ENCODE measurements at places on chromosomes 6 and 20.

- DNase-seq = no peak
Observed at GRCh38 chr6:155595284-155595683, 139.6 kb upstream of the NOX3 start.

- DNase-seq = no peak
Observed at GRCh38 chr20:59006167-59006863, 739 bp downstream of the CTSZ start.

GRCh38 chr6:74152096-74152675, 456.2 kb downstream of the CD109 start:
- DNase-seq = no peak

DNA sequence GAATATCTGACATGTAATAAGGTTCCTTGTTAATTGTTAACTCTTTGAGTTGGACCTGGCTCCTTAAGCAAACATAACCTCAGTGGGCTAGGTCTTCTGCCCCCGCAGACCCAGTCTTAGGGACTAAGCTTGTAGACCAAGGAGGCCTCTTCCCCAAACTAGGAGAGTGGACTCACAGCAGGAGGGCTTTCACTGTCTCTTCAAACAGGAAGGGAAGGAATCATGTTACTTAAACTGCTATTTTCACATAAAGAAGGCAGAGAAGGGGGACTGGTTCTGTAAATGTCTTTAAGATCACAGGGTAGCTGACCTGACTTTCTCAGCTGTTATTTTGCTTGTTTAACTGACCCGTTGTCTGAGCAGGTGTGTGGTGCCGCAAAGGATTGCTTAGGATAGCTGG, 34.9 kb upstream of the PRDM1 start:
- DNase-seq = no peak

GRCh38 chr6:44256775-44257024, 628 bp downstream of the SLC35B2 start:
- no peak for DNase-seq

DNA sequence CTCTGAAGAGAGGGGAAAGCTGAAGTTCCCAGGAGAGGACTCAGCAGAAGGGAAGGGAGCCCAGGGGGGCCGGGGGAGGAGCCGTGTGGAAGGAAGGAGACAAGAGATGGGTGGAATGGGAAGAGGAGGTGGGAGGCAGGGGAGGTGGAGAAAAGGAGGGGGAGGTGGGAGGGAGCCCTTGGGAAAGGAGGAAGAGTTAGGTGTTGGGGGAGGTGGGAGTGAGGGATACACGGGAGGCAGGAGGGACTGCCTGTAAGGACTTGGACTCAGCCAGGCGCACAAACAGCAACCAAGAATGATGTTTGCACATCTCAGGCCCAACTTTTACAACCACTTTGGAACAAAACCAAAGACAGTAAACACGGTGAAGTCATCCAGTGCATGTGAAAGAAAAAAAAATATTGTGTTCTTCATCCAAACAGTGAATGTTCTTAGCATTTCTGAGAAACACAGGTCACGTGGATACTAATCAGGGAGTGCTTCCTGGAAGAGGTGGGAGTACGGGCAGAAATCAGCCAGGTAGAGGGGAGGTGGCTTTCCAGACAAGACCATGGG, 17.4 kb upstream of the LSM14B start:
- no peak for DNase-seq

DNA sequence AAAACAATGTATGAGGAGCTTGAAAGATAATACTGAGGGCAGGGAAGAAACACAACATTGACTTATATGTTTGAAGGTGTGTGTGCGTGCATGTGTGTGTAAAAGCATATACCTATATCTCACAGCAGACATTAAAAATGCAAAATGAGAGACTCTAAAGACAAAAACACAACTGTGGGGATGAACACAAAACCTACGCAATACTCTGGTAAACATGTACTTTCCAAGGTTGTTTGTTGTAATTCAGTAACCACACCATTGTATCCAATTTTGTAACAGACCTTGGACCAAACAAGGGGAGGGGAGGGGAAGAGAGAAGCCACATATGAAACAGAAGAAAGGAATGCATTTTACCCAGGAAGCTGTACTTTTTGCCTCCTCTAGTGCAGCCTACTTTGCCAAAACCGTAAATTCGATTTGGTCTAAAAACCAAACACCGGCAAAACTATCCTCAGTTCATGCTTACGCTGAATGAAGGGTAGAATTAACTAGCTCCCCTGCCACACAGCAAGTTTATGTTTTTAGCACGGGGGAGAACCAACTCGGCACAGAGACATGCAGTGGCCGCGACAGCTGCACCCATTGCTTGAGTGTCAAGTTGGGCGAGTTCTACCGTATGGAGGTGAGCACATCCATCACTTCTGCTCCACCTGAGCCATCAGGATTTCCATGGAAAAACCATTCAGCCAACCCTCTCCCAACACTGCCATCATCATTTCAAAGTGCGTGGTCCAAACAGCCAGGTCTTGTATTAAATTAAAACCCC, 50.0 kb downstream of the CNKSR3 start:
- no peak for DNase-seq

DNA sequence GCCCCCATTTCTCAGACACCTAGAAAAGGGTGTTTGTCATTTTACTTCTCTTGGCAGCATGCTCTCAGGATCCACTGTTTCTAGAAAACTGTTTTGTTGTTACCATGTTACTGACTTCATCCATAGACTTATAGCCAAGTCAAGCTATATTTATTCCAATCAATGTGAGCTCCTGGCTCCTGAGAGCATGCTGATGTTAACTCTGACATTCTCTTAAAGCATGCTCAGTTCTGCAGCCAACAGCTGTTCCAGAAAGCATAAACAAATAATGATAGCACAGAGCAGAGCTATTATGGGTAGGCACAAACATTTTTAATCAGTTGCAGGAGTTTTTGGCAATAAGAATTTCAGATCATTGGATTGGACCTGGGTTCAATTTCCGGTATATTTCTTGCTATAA, 92.4 kb upstream of the CEP85L start:
- DNase-seq = no peak

DNA sequence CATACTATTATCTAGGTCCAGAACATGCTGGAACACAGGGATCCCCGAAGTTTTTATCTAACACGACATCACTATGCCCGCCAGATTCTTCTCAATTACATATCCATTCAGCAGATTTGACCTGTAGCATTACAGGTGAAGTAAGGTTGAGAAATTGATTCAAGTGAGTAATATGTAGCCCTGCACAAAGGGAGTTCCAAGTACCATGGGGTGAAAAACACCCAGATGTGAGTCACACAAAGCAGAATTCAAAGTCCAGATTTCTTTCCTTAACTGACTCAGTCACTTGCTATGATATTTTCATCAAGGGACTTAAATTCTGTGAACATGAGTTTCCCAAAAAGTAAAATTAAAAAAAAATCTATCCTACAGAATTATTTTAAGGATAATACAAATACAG, 655.4 kb upstream of the PTCHD4 start:
- DNase-seq = no peak

- no peak for DNase-seq
Observed at GRCh38 chr6:27669624-27670301, 196.9 kb upstream of the ZNF184 start.

DNA sequence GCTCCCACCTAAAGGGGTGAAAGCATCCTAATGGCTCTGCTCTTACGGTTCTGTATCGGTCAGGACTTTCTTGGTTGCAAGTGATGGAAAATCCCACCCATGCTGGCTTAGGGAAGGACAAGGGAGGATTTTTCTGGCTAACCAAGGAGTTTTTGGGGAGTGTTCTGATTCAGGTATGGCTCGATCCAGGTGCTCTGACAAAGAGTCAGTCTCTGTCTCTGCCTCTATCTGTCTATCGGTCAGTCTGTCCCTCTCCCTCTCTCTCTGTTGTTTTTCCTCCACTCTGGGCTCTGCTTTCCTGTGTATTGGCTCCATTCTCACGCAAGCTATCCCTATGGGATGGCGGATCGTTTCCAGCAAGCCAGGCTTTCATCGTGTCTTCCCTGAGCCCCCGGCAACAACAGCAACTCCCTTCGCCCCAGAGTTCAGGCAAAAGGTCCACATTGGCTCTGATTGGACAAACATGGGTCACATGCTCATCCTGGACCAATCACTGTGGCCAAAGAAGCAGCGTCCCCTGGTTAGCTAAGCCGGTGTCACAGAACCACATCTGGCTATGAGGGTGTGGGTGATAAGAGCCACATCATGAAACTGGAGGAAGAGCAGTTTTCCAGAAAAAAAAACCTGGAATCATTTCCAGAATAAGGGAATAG, 160.3 kb downstream of the BMP7 start:
- DNase-seq = no peak

All from NCI-H1436 (cell line).